ENCODE measurements at places on chromosomes 16 and 17.

- no peak for DNase-seq
These were observed 306.0 kb upstream of the RBFOX1 start for GRCh38 chr16:7026639-7027038.

DNA sequence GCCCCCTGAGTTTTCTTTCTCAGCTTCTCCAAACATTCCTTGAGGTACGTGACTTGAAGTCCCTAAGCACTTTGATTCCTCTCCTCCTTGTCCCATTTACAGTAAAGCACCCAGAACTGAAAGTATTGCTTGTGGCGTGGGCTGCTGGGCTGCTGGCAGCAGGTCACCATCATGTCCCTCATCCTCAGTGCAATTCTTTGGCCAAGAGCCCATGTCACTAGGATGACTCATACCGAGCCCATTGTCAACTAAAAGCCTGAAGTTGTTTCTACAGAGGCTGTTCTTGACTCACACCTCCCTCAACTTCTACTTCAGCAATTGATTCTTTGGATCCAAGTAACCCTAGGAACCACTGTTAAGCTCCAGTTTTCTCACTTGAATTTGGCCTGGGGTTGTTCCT, 54.3 kb downstream of the KPNA2 start:
- peak; percentile 28 for DNase-seq

DNA sequence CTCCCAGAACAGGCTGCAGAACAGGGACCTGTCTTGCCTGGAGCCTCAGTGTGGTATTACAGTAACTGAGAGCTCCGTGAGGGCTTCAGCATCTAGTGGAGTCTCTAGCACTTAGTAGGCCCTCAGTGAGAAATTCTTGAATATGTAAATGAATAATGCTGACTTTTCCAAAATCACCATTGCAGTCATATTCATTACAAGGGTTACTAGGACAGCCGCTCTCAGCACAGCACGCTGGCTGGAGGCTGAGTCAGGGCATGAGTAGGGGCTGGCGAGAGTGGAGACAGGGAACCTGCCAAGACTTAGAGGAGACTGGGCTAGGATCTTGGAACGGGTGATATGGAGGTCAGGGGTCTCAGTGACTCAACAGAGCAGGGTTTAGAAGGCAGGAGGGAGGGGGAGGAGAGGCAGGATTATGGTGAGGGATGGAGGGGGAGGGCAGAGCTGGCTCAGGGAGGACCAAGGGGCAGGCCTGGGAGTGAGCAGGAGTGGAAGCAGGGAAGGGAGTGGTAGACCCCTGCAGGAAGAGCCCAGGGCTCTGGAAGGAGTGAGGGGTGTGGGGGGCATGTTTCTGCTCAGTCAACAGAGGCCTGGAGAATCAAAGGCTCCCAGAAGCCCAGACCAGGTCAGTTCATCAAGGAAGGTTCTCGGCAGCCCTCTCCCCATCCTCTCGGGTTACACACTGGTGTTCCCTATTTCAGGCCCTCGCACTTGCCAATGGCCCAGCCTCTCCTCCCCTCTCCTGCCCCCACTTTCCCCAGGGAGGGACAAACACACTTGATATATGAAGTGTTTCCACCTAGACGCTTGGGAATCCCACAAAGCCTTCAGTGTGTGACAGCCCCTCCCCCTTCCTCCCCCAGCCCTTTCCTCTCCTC, 42.3 kb downstream of the FZD2 start:
- DNase-seq: no peak

GRCh38 chr16:10892782-10893318, 15.8 kb downstream of the CIITA start:
- DNase-seq: no peak

GRCh38 chr16:2028620-2029220, 2.0 kb downstream of the NHERF2 start:
- no peak for DNase-seq

- no peak for DNase-seq
These were observed 8.8 kb upstream of the BIRC5 start for GRCh38 chr17:78205124-78205775.

GRCh38 chr17:80008383-80008840, 27.3 kb downstream of the TBC1D16 start:
- DNase-seq: peak; percentile 89

GRCh38 chr16:81487301-81487720, 42.7 kb downstream of the CMIP start:
- no peak for DNase-seq

GRCh38 chr16:87657621-87658192, 55.4 kb downstream of the JPH3 start:
- DNase-seq: no peak

- no peak for DNase-seq
These were observed 31.7 kb downstream of the RBBP6 start for GRCh38 chr16:24571096-24571495.

- DNase-seq: peak; percentile 43
These were observed at the start of gene ST6GALNAC2 for GRCh38 chr17:76585649-76586593. TSS of gene ST6GALNAC2 (minus strand) at chr17:76585860. CDS start at chr17:76585808, 52 bp downstream.

- no peak for DNase-seq
These were observed 23.0 kb downstream of the KCNJ16 start for GRCh38 chr17:70098030-70098429.

GRCh38 chr16:17370731-17371285, 100.0 kb downstream of the XYLT1 start:
- DNase-seq: no peak

- DNase-seq: no peak
These were observed 74.7 kb downstream of the CDH13 start for GRCh38 chr16:82701442-82701955.

GRCh38 chr17:2101448-2102257, 46.8 kb downstream of the HIC1 start:
- DNase-seq: peak; percentile 26

DNA sequence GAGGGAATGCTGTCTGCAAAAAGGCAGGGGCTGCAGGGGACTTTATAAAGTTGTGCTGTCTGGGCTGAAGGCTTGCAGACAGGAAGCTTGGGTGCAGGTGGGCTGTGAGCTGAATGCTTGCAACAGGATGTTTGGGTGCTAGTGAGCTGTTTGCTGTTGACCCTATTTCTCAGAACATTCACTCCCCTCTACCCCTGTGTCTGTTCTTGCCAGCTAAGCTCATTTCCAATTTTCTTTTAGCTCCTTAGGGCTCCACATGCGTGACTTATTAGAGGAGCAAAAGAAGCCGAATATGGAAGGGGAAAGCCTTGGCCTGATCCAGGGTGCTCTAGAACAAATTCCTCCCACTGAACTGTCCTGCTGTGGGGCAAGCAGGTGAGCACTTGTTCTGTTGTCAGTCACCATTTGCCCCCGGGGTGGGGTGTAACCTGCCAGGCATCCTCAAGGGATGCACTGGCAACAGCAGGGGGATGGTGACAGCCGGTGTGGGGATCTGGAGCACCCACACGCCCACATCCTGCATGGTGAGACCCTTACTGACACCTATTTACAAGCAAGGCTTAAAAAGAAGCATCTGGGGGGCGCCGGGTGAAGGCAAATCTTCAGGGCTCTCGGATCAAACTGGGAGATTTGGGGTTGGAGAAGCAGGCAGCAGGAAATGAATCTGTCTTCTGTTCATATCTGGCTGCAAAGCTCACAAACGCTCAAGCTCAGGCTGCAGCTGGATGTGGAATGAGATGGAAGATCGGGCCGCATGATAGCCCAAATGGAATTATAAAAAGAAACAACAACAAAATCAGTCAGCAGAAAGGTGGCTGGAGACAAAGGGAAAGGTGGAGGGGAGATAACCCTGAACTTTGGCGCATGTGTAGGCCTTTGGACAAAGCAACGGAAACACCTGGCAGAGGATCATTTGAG, 21.1 kb upstream of the NUP93 start:
- DNase-seq: no peak

GRCh38 chr17:70369391-70369790, 200.1 kb downstream of the KCNJ2 start:
- no peak for DNase-seq

GRCh38 chr16:23410176-23410575, 42.8 kb downstream of the COG7 start:
- no peak for DNase-seq

- no peak for DNase-seq
These were observed 854.1 kb downstream of the KCNJ2 start for GRCh38 chr17:71023249-71024030.

DNA sequence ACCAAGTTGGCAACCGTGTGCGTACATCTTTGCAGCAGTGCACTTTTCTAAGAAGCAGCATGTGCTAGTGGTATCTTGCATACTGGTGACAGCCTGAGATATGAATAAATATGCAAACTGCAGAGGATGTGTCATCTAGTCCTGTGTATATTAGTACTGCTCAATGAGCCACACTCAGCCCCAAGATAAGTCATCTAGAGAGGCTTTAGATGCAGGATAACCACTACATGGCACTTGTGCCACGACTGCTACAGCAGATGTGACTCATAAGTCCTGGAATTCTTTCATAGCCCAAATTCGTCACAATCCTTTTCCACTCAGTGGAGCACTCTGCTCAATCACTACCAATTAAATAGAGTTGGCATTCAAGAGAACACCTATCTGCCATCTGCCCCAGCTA, 171.5 kb downstream of the AXIN2 start:
- no peak for DNase-seq

- no peak for DNase-seq
These were observed 61.4 kb downstream of the TMEM100 start for GRCh38 chr17:55661256-55661758.

- DNase-seq: peak; percentile 60
These were observed 35.0 kb downstream of the ZCCHC14 start for GRCh38 chr16:87457709-87458423.
